Bronchial epithelial cell (primary cell): ENCODE measurements at places on chromosomes 5 and 9.

DNA sequence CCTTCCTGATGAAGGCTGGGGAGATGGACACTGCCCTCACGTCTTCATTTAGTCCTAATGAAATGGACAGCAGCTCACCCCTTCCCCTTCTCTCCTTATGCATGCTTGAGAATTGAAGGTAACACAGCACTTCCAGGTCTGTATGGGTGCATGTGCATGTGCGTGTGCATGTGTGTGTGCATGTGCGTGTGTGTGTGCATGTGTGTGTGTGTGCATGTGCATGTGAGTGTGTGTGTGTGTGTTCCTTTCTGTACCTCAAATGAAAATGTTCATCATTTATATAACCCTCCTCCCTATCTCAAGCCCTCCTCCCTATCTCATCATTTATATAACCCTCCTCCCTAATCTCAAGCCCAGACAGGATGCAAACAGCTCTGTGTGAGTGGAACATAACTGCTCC, 444.8 kb downstream of the MAT2B start:
- DNase-seq: no peak

DNA sequence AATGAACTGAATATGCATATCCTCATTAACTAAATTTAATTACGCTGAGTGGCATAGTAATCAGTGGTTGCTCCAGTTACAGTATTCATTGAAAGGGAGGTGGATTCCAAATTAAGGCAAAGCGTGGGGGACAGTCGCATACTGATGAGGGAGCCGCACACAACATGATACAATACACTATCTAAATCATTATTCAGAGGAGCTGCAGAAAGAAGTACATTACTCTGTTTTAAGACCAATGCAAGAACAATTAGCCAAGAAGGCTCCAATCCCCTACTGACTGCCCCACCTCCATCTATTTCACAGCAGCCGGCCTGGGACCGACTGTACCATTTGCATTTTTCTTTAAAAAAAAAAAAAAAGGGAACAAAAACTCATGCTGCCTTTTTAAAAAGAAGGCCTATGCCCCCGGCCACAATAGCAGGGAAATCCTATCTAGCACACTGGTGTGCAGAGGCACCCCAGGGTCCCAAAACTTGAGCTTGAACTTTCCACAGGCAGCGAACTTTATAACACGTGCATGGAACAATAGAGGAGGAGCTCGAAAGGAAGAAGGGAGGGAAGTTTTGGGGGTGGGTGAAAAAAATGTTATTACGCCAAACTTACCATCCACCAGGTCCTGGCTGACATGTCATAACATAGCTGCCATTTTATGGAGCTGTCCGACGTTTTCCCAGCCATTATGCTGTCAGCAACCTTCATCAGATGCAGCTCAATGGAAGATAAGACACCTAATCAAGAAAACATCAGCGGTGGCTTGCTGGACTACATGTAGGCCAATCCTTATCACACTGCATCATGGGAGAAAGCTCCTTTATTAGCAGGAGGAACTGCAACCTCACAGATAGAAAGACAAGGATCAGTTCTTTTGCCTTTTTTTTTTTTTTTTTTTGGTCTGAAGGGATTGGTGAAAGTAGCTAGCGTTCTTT, 161.6 kb downstream of the ZDHHC21 start:
- no peak for DNase-seq

DNA sequence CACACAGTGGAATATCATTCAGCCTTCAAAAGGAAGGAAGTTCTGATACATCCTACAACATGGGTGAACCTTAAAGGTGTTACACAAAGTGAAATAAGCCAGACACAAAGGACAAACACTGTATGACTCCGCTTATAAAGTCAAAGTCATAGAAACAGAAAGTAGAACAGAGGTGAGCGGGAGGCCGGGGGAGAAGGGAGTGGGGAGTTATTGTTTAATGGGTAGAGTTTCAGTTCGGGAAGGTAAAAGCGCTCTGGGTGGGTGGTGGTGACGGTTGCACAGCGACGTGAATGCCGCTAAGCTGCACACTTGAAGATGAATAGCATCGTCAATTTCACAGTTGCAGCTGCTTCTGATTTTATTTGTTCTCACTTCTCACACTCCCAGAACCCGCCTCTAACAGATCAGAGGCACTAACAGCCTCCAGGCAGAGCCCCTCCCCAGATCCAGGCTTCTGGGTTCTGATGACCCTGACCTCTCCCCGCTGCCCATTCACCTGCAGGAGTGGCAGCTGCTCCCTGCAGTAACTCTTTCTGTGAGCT, 34.1 kb downstream of the BNIP1 start:
- no peak for DNase-seq

DNA sequence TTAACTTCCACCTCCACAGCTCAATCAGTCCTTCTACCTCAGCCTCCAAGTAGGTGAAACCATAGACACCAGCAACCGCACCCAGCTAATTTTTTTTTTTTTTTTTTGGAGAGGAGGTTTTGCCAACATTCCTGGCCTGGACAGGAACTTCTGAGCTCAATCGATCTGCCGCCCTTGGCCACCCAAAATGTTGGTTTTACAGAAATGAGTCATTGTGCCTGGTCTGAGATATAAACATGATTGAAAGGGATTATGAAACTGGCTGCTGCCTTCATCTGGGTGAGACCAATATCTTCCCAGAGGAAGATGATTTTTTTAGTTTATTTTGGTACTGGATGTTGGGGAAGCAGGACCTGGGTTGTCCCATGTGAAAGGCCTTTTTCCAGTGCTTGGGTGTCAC, 9.2 kb downstream of the TAF11L12 start:
- DNase-seq: no peak

GRCh38 chr5:59640411-59640810, 253.1 kb downstream of the PDE4D start:
- DNase-seq: peak; percentile 22

- peak; percentile 12 for DNase-seq
These were observed 1.1 kb downstream of the SLC31A1 start for GRCh38 chr9:113222482-113222841.

GRCh38 chr9:98193336-98193944, 1.0 kb upstream of the CORO2A start:
- DNase-seq: no peak

DNA sequence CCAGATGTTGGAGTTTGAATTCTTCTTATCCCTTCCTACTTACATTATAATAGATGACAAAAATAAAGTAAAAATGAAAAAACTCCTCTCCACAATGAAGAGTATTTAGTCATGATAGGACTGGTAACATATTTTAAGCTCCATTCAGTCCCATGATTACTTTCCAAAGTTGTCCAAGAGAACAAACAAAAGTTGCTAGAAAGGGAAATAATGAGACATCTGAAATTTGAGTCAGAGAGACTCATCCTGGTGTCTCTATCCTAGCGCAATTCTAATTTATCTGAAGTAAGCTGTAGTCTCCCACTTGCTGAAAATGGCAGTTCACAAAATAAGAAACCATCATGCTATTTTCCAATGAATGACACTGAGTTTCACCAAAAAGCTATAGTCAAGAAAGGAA, 152.2 kb downstream of the BNC2 start:
- no peak for DNase-seq

DNA sequence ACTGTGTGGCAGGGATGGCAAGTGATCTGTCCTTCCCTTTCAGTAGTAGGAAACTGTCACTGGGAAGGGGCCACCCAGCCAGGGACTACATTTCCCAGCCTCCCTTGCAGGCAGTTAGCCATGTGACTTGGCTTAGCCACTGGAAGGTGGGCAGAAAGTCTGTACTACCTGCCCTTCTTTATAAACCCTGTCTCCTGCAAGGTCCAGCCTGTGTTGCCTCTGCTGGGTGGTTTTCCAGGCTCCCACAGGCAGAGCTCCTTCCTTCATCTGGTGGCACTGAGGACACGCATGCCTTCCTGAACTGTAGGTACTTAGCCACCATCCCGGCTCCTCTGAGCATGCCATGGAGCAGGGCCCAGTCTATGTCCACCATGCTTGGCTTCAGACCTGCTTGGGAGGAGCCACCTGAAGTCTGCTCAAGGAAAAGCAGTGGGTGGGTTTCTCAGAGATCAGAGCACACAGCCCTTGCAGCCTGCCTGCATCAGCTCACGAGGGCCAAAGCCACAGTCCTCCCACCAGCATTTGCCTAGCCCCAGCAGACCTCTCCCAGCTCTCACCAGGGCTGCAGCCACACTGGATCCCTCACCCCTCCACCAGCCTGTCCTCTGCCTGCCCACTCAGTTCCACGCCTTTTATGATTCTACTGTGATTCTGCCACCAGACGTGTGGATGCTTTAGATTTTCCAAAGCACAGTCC, 16.7 kb upstream of the SLC25A51 start:
- DNase-seq: no peak

DNA sequence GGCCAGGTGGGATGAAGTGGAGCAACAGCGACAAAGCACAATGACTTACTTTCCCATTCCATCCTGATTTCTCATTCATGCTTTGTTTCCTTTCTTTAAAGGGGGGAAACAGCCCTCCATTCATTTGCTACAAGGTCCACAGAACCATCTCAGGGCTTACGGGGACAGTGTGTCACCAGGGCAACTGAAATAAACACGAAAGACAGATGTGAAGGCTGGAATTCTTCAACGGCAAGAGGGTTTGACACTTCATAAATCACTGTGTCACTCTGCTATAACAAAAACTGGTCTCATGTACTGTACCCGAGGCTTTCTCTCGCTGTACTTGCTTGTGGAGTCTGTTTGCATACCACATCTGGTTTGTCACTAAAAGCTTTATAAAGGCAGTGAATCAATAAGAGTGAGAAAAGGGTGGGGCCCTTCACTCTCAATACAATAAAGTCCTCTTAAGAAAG, 150.8 kb downstream of the EFNA5 start:
- DNase-seq: peak; percentile 60

- DNase-seq: no peak
These were observed 10.0 kb downstream of the INSYN2B start for GRCh38 chr5:169970339-169970738.

DNA sequence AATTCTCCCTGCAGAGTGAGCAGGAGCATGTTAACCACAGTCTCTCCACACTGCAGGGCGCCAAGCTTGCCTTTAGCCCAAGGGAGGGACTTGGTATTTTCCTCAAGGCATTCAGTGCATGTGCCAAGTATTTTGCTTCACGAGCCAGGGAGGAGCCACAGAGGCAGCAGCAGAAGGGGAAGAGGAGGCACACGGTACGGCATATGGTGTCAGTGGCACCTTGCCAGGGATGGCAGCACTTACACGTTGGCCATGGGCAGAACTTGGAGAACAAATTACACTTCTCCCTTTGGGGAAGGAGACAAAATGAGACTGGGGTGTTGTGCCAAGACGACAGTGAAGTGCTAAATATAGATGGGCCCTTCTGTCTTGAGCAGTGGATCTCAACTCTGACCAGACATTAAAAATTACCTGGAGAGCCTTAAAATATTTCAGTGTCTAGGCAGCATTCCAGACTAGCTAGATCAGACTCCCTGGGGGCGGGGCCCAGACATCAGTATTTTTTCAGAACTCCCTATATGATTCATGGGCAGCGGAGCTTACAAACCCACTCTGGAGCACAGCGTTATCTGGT, 155.8 kb downstream of the DRD1 start:
- peak; percentile 87 for DNase-seq

- DNase-seq: no peak
These were observed 142.7 kb upstream of the FBXL17 start for GRCh38 chr5:108524564-108524963.

- no peak for DNase-seq
These were observed 154.4 kb upstream of the ERCC6L2 start for GRCh38 chr9:95721061-95721531.

- no peak for DNase-seq
These were observed 227.3 kb upstream of the NMUR2 start for GRCh38 chr5:152632360-152632759.

DNA sequence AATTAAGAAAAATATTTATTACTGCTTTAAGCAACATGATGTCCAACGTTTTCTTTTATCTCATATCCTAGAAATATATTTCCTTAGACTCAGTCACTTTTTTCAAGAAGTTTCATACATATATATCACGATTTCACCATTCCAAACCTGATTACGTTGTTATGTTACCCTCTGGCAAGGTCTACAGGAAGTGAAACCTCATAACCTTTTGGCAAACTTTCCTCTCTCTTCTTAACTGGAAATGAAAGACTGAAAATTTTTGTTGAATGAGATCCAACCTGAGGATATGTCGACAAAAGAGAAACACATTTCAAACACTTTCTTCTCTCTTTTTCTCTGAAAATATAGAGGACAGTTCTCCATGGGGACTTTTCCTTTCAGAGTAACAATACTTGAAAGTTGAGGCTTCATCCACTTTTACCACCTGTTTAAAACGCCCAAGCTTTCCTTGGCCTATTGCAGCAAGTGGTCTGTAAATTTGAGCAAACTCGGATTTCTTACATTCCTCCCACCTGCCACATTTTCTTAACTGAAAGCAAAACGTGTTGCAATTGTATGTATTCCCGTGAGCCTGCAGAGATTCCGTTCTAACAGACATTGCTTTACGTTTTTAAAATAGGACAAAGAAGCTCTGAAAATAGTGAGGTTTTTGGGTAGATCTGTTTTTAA, 298.1 kb downstream of the CETN3 start:
- peak; percentile 67 for DNase-seq

- no peak for DNase-seq
These were observed 18.7 kb downstream of the PCDHGC5 start for GRCh38 chr5:141507387-141508091.

DNA sequence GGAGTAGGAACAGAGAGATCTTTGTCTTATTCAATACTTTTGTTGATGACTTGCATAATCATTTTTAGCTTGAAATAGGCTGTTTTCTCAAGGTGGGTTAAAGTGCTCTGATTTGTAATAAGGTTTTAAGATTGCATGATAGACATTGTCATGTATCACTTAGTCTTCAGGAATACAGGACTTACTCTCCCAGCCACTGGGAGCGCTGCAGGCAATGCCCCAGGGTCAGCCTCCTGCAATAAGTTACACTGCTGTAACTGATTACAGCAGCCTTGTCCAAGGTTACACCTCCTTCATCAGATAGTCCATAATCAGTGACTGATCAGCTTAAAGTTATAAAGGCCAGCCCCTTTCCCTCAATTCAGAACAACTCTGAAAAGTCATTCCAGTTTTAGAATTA, 218.6 kb downstream of the ESM1 start:
- DNase-seq: no peak

GRCh38 chr9:105425816-105426433, 21.9 kb upstream of the FSD1L start:
- peak; percentile 39 for DNase-seq

DNA sequence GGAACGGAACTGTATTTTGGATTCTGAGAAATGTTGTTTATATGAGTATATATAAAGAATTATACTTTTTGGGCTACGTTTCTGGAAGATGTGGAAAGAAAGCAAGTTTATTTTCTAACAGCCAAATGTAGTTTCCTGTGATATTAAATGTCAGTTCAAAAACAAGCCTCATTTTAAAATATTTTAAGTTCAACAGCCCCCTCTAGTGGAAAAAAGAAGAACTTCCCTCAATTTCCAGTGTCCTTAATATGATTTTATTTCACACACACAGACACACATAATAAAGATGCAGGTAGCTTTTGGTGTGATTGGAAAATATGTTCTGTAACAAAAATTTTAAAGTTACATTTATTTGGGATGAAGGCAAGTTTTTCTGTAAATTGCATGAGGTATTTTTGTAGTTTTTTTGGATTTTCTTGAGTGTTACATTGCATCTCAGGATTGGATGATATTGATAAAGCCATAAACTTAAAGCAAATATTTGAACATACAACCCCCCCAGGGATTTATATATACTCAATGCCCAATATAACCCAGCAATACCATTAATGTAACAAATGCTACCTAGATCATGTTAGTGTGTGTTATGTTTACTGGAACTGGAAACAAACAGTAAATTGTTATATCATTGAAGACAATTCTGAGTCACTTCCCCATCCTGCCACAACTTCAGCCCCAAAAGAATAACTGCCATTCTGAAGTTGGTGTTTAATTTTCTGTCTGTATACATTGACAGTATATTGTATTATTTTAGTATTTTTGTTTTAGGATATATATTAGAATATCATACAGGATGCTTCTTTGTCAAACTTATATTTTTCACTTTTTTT, 54.0 kb downstream of the CCDC171 start:
- DNase-seq: peak; percentile 45
